ENCODE measurements at places on chromosomes 6 and 20. TPM values are rescaled to one million over a fixed set of nuclear protein-coding genes. Genes with fewer than 3 reads are reported as not detected.

GRCh38 chr6:6915813-6916547 is 191.8 kb upstream of the RREB1 start:
- H3K27me3 ChIP-seq, result no peaks in the 10 kb centered on the region
- DNase-seq, result no peak
- no peaks in the 10 kb centered on the region for H3K36me3 ChIP-seq
- peaks cover 47% of the 10 kb centered on the region for H3K4me1 ChIP-seq
- peak overlapping the region; percentile 62 for H3K27ac ChIP-seq
- peak overlapping the region; percentile 74 for H3K4me3 ChIP-seq

DNA sequence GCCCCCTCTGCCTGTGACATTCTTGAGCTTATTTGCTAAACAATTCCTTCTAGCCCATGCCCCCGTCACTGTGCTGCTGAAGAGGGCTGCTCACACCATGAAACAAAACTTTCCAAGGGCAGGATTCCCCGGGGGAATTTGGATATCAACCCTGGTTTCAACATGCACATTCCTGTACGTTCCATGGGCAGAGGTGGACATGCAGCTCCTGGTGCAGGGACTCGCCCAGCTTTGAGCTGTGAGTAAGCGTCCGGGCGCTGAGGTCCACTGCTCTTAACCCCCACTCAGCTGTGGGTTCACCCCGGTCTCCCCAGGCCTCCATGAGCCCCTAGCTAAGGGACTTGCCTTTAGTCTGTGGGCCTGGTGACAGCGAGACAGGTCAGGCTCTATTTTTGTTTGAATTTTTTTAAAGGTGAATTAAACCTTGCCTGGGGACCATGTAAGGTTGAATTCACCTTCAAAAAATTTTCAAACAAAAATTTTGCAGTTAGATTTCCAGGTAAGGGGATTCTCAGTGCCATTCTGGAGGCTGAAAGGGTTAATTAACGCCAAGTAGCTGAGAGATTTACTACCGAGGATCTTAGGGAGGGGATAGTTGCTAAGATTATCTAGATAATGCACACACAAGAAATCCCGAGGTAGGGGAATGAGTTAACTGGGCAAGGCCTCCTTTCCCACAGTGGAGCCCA is 70.3 kb upstream of the SLC22A23 start:
- no peak overlapping the region for H3K27ac ChIP-seq
- H3K4me3 ChIP-seq, result no peak overlapping the region
- no peaks in the 10 kb centered on the region for H3K36me3 ChIP-seq
- DNase-seq, result no peak
- H3K4me1 ChIP-seq, result no peaks in the 10 kb centered on the region

GRCh38 chr6:145110109-145110508 is 625.2 kb downstream of the EPM2A start:
- no peak overlapping the region for H3K27ac ChIP-seq
- no peak overlapping the region for H3K4me3 ChIP-seq

GRCh38 chr6:21222656-21223055 is 370.9 kb upstream of the SOX4 start:
- H3K4me1 ChIP-seq, result no peaks in the 10 kb centered on the region
- H3K27ac ChIP-seq, result no peak overlapping the region
- no peaks in the 10 kb centered on the region for H3K27me3 ChIP-seq

DNA sequence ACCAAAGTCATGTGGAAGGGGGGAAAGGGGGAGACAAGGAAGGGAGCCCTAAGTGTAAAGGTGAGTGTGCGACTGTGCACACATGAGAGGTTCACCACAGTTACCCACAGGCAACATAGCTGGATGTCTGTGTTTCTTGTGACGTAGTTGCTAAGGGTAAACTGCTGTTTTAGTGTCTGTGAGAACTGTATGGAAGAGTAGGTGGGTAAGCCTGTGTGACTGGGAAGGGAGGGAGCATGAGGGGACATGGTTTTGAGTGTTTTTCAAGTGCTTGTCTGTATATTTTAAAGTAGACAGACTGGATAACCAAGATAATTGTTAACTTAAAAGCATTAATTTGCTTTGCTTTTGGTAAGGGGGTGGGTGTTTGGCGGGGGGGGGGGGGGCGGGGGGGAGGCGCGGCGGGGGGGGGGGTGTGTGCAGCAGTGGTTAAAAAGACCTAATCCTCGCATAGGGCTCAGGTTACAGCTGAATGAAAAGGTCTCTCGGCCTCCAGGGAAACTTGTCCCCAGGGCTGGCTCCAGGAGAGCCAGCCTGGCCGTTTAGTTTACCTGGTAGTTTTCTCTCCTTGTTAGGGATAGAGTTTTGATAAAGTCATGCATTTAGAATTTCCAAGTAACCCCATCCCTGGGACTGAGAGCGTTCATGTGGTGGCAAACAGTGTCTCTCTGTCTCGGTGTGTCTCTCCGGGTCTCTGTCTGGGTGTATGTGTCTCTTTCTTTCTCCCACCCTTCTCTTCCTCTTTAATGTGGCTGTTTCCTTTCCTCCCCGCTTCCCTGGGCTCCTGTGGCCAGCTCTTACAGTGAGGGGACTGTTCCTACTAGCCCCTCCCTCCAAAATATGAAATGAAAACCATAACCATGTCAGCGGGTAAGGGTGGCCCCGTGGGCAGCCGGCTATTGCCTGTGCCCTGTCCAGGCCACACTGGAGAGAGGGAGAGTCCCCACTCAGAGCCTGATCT is 3.4 kb downstream of the SCUBE3 start:
- peaks cover 22% of the 10 kb centered on the region for H3K4me1 ChIP-seq
- peaks cover 73% of the 10 kb centered on the region for H3K27me3 ChIP-seq
- DNase-seq, result no peak
- no peak overlapping the region for H3K4me3 ChIP-seq

- H3K4me1 ChIP-seq, result no peaks in the 10 kb centered on the region
- H3K27ac ChIP-seq, result no peak overlapping the region
- no peak overlapping the region for H3K4me3 ChIP-seq
- no peaks in the 10 kb centered on the region for H3K27me3 ChIP-seq
Measured at GRCh38 chr6:155580904-155581303, 125.3 kb upstream of the NOX3 start.

DNA sequence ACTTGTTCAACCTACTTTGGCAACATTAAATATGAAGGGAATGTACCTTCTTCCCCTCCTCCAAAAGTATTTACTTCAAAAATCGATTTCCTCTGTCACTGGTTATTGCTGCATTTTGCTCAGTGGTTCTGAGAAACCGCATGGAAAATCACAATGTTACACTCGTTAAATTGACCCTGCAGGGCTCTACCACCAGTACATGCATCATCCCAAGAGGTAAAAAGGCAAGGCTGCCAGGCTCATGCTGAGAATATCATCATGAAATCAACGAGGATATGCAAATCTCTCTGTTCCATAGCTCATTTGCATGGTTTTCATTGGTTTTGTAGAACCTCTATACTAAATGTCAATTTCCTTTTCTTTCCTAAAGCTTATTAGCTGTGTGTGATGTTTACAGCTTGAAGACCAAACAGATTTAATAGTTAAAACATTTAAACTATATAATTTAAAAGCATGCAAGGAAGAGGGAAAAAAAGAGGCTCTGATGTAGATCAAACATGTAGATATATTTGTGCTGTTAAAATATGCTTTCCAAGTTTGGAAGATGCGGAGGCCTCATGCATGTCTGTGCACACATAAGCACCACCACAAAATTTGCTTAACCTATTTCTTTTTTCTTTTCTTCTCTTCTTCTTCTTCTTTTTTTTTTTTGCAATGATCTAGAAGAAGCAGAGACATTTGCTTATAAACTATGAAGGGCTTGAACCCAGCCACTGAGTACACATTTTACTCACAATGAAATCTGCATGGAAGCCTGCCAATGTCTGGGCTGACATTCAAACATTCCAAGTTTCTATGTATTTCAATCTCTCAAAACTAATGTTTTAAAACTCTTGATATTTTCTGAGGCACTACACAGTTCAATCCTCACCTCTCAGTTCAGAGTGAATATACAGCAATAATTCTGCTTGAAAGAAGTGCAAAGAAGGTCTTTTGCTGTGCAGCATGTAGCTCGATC is 194.0 kb downstream of the GMPR start:
- DNase-seq, result no peak
- no peaks in the 10 kb centered on the region for H3K27me3 ChIP-seq
- peaks cover 3% of the 10 kb centered on the region for H3K36me3 ChIP-seq
- no peak overlapping the region for H3K27ac ChIP-seq

- no peaks in the 10 kb centered on the region for H3K4me1 ChIP-seq
- H3K27ac ChIP-seq, result no peak overlapping the region
- H3K27me3 ChIP-seq, result no peaks in the 10 kb centered on the region
- DNase-seq, result no peak
- no peaks in the 10 kb centered on the region for H3K36me3 ChIP-seq
- no peak overlapping the region for H3K4me3 ChIP-seq
Measured at GRCh38 chr6:76506808-76507207, 434.3 kb upstream of the IMPG1 start.

DNA sequence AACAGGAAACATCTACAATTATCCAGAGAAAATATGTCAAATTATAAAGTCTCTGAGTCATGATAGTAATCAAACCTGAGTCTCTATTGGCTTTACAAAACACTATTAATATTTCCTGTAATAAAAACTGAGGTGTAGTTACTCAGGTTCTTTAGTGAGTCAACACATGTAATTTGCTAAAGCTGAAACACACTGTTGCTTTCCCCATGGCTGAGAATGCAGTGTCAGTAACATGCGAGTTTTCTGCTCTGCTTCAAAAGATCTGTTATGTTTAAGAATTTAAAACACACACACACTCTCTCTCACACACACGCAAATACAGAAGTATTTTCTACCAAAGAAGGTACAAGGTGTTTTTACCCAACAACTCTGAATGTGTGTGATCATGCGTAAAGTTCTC is 38.6 kb downstream of the ATXN1 start:
- H3K27me3 ChIP-seq, result no peaks in the 10 kb centered on the region
- H3K4me1 ChIP-seq, result peaks cover 56% of the 10 kb centered on the region
- DNase-seq, result no peak
- H3K27ac ChIP-seq, result no peak overlapping the region
- H3K4me3 ChIP-seq, result no peak overlapping the region
- H3K36me3 ChIP-seq, result no peaks in the 10 kb centered on the region

- no peak for DNase-seq
- no peaks in the 10 kb centered on the region for H3K36me3 ChIP-seq
- H3K27me3 ChIP-seq, result peaks cover 4% of the 10 kb centered on the region
Measured at GRCh38 chr6:788058-788457, 95.1 kb upstream of the EXOC2 start.

DNA sequence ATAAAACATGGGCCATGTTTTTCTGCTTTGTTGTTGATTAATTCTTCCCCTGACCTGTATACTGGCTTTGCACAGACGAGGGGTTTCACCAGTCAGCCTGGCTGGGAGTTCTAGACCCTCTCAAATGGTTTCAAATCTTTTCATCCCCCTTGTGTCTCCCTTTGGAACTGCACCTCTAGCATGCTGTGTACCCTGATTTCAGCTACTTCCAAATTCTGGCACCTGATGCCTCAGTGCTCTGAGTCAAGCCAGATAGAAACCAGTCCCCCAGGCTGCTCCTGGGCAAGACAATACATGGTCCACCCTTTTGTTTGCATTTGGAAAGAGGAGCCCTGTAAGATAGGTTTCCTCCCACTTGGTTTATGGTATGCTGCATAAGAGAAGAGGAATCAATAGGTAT is 290.2 kb downstream of the BTBD3 start:
- no peak overlapping the region for H3K27ac ChIP-seq
- H3K4me3 ChIP-seq, result no peak overlapping the region
- H3K27me3 ChIP-seq, result no peaks in the 10 kb centered on the region
- no peak for DNase-seq
- H3K4me1 ChIP-seq, result no peaks in the 10 kb centered on the region

DNA sequence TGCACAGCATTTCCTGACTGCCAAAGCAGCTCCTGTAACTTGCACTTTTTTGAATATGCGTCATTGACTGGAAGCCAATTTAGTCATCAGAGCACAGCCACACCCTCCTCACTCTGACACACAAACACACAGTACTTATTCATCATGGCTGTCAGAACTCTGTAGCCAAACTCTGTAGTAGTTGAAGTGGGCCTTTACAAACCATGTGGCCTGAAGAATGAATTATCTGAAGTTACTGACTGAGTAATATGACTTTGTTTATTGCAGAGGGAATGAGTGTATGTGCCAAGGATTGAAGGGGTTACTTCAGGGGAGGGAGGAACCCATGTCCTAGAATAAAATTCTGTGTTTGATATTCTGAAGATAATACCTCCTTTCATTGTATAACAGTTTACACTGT is 102.7 kb downstream of the FIG4 start:
- no peak overlapping the region for H3K4me3 ChIP-seq
- no peaks in the 10 kb centered on the region for H3K4me1 ChIP-seq
- H3K36me3 ChIP-seq, result peaks cover 50% of the 10 kb centered on the region
- H3K27me3 ChIP-seq, result no peaks in the 10 kb centered on the region
- DNase-seq, result peak; percentile 33

DNA sequence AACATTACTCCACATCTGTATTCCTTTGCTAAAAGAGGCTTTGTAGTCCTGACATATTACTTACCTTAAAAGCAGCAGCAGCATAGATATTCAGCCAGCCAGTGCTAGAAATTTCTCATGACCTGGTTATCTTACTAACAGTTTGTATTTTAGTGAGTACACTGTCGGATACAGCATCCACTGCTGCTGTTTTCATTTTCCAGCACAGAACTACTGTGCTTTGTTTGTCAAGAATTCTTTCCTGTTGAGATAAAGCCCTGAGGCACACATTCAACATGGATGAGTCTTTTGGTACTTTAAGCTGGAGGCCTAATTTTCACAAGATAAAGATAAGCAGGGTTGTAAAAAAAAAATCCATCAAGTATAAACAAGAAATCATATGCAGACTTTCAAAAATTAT is 311.2 kb upstream of the OPRM1 start:
- no peak overlapping the region for H3K4me3 ChIP-seq
- no peaks in the 10 kb centered on the region for H3K27me3 ChIP-seq
- H3K36me3 ChIP-seq, result no peaks in the 10 kb centered on the region
- DNase-seq, result no peak

GRCh38 chr6:40371095-40371494 is 216.1 kb downstream of the LRFN2 start:
- no peak for DNase-seq
- H3K27me3 ChIP-seq, result no peaks in the 10 kb centered on the region
- H3K4me3 ChIP-seq, result no peak overlapping the region
- H3K36me3 ChIP-seq, result no peaks in the 10 kb centered on the region

Gene LY6G6C
- not detected for polyA plus RNA-seq

Gene OR5V1
- polyA plus RNA-seq, result not detected

Gene GJA1
- not detected for polyA plus RNA-seq

Gene FUT9
- polyA plus RNA-seq, result not detected

Gene RCAN2
- polyA plus RNA-seq, result not detected

Gene EPB41L1
- polyA plus RNA-seq, result not detected

Gene FOXA2
- not detected for polyA plus RNA-seq

Gene MICB
- 11.4 TPM for polyA plus RNA-seq

Gene MLN
- not detected for polyA plus RNA-seq

Gene BEND6
- polyA plus RNA-seq, result not detected

Gene FAM209A
- polyA plus RNA-seq, result 3.6 TPM

Gene DLL1
- polyA plus RNA-seq, result 0.11 TPM

Gene TCF21
- polyA plus RNA-seq, result not detected

Gene RBM24
- polyA plus RNA-seq, result not detected

Gene OXT
- not detected for polyA plus RNA-seq

Gene PROKR2
- not detected for polyA plus RNA-seq

Gene TBXT
- polyA plus RNA-seq, result not detected

Gene FAM83C
- polyA plus RNA-seq, result not detected

Gene MEI4
- polyA plus RNA-seq, result not detected
